ENCODE measurements at places on chromosomes 16 and 17. TPM values are rescaled to one million over a fixed set of nuclear protein-coding genes. Genes with fewer than 3 reads are reported as not detected.
A peak's percentile ranks its signal among the peaks of the same experiment; 100 is the strongest.

- peaks cover 91% of the 10 kb centered on the region for H3K36me3 ChIP-seq
- H3K4me3 ChIP-seq, result no peak overlapping the region
These were observed 31.8 kb downstream of the ZDHHC7 start for GRCh38 chr16:84979516-84979915.

- H3K27ac ChIP-seq, result no peak overlapping the region
- no peak overlapping the region for H3K4me3 ChIP-seq
- peaks cover 7% of the 10 kb centered on the region for H3K36me3 ChIP-seq
These were observed 13.7 kb downstream of the C16orf95 start for GRCh38 chr16:87303431-87303930.

GRCh38 chr17:65433157-65433556, 128.3 kb downstream of the AXIN2 start:
- no peaks in the 10 kb centered on the region for H3K36me3 ChIP-seq
- no peak overlapping the region for H3K27ac ChIP-seq
- H3K27me3 ChIP-seq, result peaks cover 51% of the 10 kb centered on the region
- no peak overlapping the region for H3K4me3 ChIP-seq
- no peaks in the 10 kb centered on the region for H3K4me1 ChIP-seq
- no peak for DNase-seq

DNA sequence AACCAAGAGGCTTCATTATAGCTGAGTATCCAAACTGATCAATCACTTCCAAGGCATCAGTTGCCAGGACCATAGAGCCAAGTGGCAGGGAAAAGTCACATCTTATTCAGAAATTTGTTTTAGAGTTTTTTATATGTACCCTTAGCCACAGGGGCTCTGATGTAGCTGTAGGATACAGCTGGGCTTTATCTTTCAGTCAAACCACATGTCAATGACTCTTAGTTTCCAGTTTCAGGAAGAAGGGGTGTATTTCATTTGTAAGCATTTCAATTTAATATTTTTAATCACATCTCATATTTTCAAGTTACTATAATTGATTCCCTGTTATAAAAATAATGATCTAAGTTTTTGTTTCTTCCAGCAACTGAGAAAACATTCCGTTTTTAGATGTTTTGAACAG, 2.9 kb upstream of the FLCN start:
- no peak for DNase-seq
- H3K36me3 ChIP-seq, result peaks cover 28% of the 10 kb centered on the region

DNA sequence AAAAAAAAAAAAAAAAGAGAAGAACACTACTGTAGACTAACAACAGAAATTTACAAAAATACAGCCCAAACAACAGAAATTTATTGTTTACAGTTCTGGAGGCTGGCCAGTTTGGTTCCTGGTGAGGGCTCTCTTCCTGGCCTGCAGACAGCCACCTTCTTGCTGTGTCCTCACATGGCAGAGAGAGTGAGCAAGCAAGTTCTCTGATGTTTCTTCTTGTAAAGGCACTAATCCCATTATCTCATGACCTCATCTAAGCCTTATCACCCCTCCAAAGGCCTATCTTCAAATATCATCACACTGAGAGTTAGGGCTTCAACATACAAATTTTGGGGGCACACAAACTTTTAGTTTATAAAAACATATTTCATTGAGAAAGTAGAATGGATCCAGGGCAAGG, 7.3 kb downstream of the ARSG start:
- peaks cover 26% of the 10 kb centered on the region for H3K27me3 ChIP-seq
- H3K27ac ChIP-seq, result no peak overlapping the region
- H3K4me1 ChIP-seq, result no peaks in the 10 kb centered on the region
- H3K4me3 ChIP-seq, result no peak overlapping the region
- H3K36me3 ChIP-seq, result no peaks in the 10 kb centered on the region

DNA sequence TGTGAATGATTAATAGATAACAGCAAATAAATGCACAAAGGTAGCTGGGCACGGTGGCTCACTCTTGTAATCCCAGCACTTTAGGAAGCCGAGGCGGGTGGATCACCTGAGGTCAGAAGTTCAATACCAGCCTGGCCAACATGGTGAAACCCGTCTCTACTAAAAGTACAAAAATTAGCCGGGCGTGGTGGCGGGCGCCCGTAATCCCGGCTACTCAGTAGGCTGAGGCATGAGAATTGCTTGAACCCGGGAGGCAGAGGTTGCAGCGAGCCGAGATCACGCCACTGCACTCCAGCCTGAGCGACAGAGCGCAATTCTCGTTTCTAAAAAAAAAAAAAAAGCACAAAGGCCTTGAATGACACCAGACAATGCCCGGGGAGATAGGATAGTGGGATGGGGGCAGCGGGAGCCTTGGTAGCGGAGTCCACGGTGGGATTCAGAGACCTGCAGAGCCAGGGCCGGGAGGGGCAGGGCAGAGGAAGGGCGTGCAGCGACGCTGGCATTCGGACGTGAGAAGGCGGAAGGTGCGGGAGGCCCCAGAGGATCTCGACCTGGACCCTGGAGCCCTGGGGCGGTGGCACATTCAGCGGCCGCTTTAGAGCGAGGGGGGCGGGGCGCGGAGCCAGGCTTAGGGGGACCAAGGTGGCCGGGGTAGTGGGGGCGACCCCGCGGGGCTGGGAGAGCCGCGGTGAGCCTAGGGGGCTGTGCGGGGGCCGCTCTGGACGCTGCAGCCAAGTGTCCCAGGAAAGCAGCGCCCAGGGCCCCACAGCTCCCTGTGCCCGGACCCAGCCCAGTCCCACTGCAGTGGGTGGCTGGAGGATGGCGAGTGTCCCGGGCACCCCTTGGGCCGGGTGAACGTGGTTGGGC, 999 bp upstream of the FLYWCH2 start:
- H3K4me3 ChIP-seq, result peak overlapping the region; percentile 90
- peaks cover 28% of the 10 kb centered on the region for H3K36me3 ChIP-seq
- peaks cover 7% of the 10 kb centered on the region for H3K4me1 ChIP-seq
- peak overlapping the region; percentile 79 for H3K27ac ChIP-seq

GRCh38 chr17:4845118-4845517, 12.0 kb downstream of the MINK1 start:
- H3K4me1 ChIP-seq, result peaks cover 44% of the 10 kb centered on the region
- DNase-seq, result no peak
- no peaks in the 10 kb centered on the region for H3K27me3 ChIP-seq
- no peak overlapping the region for H3K4me3 ChIP-seq
- peaks cover 6% of the 10 kb centered on the region for H3K36me3 ChIP-seq

GRCh38 chr17:79795795-79796443, 958 bp downstream of the CBX8 start:
- peak overlapping the region; percentile 86 for H3K27ac ChIP-seq
- H3K4me1 ChIP-seq, result peaks cover 22% of the 10 kb centered on the region
- peaks cover 32% of the 10 kb centered on the region for H3K27me3 ChIP-seq

- H3K4me3 ChIP-seq, result no peak overlapping the region
- DNase-seq, result no peak
- H3K4me1 ChIP-seq, result no peaks in the 10 kb centered on the region
These were observed 23.9 kb upstream of the CCL1 start for GRCh38 chr17:34386697-34387550.

GRCh38 chr16:25690552-25691143, 1.1 kb upstream of the HS3ST4 start:
- no peak for DNase-seq
- H3K36me3 ChIP-seq, result no peaks in the 10 kb centered on the region
- H3K4me1 ChIP-seq, result no peaks in the 10 kb centered on the region
- no peak overlapping the region for H3K27ac ChIP-seq
- H3K27me3 ChIP-seq, result peaks cover 78% of the 10 kb centered on the region
- peak overlapping the region; percentile 36 for H3K4me3 ChIP-seq

DNA sequence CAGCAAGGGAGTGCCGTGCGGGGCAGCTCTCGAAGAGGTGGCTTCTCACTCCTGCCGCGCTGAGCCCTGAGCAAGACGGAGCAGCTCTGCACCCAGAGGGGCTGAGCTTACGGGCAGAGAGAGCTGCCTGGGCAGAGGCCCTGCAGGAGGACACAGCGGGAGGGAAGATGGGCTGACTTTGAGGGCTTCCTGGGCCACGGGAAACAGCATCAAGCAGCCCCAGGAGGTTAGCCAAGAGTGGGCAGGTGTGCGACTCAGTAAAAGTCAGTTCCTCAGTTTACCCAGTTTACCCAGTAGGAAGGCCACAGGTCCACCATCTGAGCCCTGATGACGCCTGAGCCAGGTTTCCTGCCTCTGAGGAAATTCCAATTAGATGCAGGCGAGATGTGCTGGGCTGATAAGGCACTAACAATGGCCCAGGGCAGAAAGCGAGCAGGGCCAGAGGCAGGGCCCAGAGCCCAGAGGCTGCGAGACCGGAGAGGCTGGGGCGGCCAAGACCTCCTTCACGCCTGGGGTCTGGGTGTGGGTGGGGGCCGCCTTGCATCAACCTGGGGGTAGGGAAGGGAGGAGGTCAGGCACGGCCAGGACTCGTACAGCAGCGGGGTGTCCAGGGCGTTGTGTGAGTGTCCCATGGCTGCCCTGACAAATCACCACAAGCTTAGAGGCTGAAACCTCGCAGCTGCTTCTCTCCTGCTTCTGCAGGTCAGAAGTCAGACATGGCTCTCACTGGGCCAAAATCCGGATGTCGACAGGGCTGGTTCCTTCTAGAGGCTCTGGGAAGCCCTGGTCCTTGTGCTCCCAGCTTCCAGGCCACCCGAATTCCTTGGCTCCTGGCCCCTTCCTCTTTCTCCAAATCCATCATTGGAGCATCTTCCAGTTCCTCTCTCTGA, 32.0 kb upstream of the CIBAR2 start:
- H3K4me1 ChIP-seq, result peaks cover 5% of the 10 kb centered on the region
- no peak overlapping the region for H3K27ac ChIP-seq
- no peak overlapping the region for H3K4me3 ChIP-seq
- H3K27me3 ChIP-seq, result peaks cover 90% of the 10 kb centered on the region

DNA sequence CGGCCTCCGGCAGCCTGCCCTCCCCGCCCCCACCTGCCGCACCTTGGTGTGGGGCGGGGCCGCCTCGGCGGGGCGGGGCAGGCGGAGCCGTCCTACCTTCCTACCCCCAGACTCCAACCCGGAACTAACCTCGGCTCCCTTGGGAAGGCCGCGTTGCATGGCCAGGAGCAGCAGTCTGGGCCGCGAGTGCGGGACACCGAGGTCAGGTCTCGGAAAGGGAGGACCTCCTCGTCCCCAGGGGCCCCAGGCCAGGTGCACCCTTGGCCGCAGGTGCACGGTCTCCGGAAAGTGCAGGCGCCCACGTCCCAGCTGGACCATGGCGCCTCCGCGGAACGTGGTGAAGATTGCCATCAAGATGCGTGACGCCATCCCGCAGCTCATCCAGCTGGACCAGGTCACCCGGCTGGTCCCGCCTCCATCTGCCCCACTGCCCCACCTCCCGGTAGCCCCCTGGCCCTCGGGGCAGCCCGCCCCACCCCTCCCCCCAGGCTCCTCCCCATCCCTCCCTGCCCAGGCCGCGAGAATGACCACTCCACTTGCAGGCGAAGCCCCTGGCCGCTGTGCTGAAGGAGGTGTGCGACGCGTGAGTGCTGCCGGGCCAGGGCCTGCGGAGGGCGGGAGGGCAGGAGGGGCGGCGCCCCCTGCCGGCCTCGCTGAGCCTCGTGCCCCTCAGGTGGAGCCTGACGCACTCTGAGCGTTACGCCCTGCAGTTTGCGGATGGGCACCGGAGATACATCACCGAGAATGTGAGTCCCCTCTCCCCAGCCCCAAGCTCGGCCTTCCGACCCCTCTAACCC, at the start of gene ELMO3:
Gene ELMO3 (plus strand): TSS at position 121 of the 797 bp plus-strand sequence. CDS start 196 bp downstream, at position 317.
- H3K4me3 ChIP-seq, result peak within 1 kb of the TSS; percentile 88
- peak within 1 kb of the TSS; percentile 94 for H3K27ac ChIP-seq
- H3K36me3 ChIP-seq, result peaks cover 93% of the 10 kb centered on the region

- no peak overlapping the region for H3K27ac ChIP-seq
- H3K4me1 ChIP-seq, result no peaks in the 10 kb centered on the region
- no peak overlapping the region for H3K4me3 ChIP-seq
- DNase-seq, result no peak
- no peaks in the 10 kb centered on the region for H3K36me3 ChIP-seq
- H3K27me3 ChIP-seq, result no peaks in the 10 kb centered on the region
These were observed 77.8 kb downstream of the WWP2 start for GRCh38 chr16:69839798-69840409.

GRCh38 chr17:17079336-17079735, 37.1 kb downstream of the MPRIP start:
- H3K4me3 ChIP-seq, result no peak overlapping the region
- H3K36me3 ChIP-seq, result peaks cover 63% of the 10 kb centered on the region
- H3K27ac ChIP-seq, result peak overlapping the region; percentile 33
- H3K4me1 ChIP-seq, result peaks cover 46% of the 10 kb centered on the region
- DNase-seq, result no peak

DNA sequence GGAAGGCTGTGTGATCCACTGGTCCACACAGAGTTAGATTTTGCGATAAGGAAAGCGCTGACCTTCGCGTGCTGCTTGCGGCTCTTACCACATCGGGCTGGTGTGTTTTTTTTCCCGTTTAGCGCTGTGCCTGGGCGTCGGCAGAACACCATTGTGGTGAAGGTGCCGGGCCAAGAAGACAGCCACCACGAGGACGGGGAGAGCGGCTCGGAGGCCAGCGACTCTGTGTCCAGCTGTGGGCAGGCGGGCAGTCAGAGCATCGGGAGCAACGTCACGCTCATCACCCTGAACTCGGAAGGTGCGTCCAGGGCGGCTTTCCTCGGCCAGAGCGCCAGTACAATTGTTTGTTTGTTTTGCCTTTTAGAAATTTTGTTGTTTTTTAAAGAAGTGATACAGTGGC, 54.7 kb downstream of the BANP start:
- H3K4me3 ChIP-seq, result no peak overlapping the region
- no peak for DNase-seq
- H3K27ac ChIP-seq, result no peak overlapping the region

- peaks cover 34% of the 10 kb centered on the region for H3K36me3 ChIP-seq
- H3K4me1 ChIP-seq, result peaks cover 12% of the 10 kb centered on the region
- H3K27me3 ChIP-seq, result no peaks in the 10 kb centered on the region
- no peak for DNase-seq
- peak overlapping the region; percentile 88 for H3K27ac ChIP-seq
- H3K4me3 ChIP-seq, result peak overlapping the region; percentile 99
These were observed 341 bp downstream of the SLC7A6OS start for GRCh38 chr16:68310437-68310773.

GRCh38 chr16:67399218-67399733, 6.0 kb upstream of the TPPP3 start:
- H3K4me1 ChIP-seq, result peaks cover 35% of the 10 kb centered on the region
- H3K27me3 ChIP-seq, result no peaks in the 10 kb centered on the region
- peaks cover 49% of the 10 kb centered on the region for H3K36me3 ChIP-seq

- H3K36me3 ChIP-seq, result peaks cover 73% of the 10 kb centered on the region
- DNase-seq, result no peak
- peaks cover 13% of the 10 kb centered on the region for H3K4me1 ChIP-seq
- no peak overlapping the region for H3K27ac ChIP-seq
- H3K4me3 ChIP-seq, result no peak overlapping the region
These were observed 4.5 kb downstream of the MIF4GD start for GRCh38 chr17:75266316-75267152.

GRCh38 chr16:49499869-49500610, 126.4 kb downstream of the C16orf78 start:
- H3K4me3 ChIP-seq, result no peak overlapping the region
- H3K27ac ChIP-seq, result no peak overlapping the region
- H3K27me3 ChIP-seq, result peaks cover 64% of the 10 kb centered on the region
- DNase-seq, result no peak

The TADA2A gene
- total RNA-seq, result 97.6 TPM

The IRX3 gene
- total RNA-seq, result 5.7 TPM

The BRICD5 gene
- total RNA-seq, result 15.8 TPM

The G6PC1 gene
- total RNA-seq, result not detected

The CRYBA1 gene
- total RNA-seq, result not detected

The RGS11 gene
- total RNA-seq, result 1.7 TPM

The SECTM1 gene
- total RNA-seq, result 10.4 TPM

All from Calu3 (cell line).